ENCODE measurements at places on chromosomes 5 and 9. TPM values are rescaled to one million over a fixed set of nuclear protein-coding genes. Genes with fewer than 3 reads are reported as not detected.
A peak's percentile ranks its signal among the peaks of the same experiment; 100 is the strongest.

EPB41L4A gene
- total RNA-seq: 17.9 TPM

SMAD5 gene
- 66.0 TPM for total RNA-seq

CD72 gene
- total RNA-seq: not detected

LPAR1 gene
- 2.4 TPM for total RNA-seq

PCDHGA8 gene
- 0.95 TPM for total RNA-seq

PPIP5K2 gene
- total RNA-seq: 53.5 TPM

PCDH1 gene
- total RNA-seq: 136 TPM

WNT8A gene
- not detected for total RNA-seq

FBXL7 gene
- 32.2 TPM for total RNA-seq

TMEM267 gene
- total RNA-seq: 11.6 TPM

ADAMTS12 gene
- total RNA-seq: 0.88 TPM

GRCh38 chr9:86410281-86410680 is 56.1 kb upstream of the TUT7 start:
- peaks cover 6% of the 10 kb centered on the region for H3K27me3 ChIP-seq
- H3K36me3 ChIP-seq: no peaks in the 10 kb centered on the region
- H3K4me1 ChIP-seq: no peaks in the 10 kb centered on the region
- no peak overlapping the region for H3K4me3 ChIP-seq
- no peak for DNase-seq

- no peak overlapping the region for H3K4me3 ChIP-seq
- no peak for DNase-seq
- H3K27me3 ChIP-seq: no peaks in the 10 kb centered on the region
- H3K27ac ChIP-seq: no peak overlapping the region
- H3K36me3 ChIP-seq: peaks cover 49% of the 10 kb centered on the region
- H3K4me1 ChIP-seq: no peaks in the 10 kb centered on the region
These were observed 9.3 kb downstream of the ST6GALNAC6 start for GRCh38 chr9:127890053-127890452.

DNA sequence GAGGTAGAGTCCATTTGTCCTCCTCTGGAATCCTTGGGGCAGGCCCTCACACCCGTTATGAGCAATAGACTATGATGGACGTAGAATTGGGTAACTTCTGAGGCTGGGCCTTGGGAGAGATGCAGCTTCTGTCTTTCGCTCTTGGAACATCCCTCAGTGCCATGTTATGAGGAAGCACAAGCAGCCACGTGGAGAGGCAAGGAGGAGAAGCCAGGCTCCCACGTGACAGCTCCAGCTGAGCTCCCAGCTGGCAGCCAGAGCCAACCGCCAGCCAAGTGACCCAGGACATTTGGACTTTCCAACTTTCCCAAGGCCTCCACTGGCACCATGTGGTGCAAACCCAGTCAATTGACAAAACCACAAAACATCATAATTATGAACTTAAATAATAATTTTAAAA is 43.0 kb upstream of the BOD1 start:
- H3K36me3 ChIP-seq: no peaks in the 10 kb centered on the region
- no peaks in the 10 kb centered on the region for H3K27me3 ChIP-seq
- H3K4me3 ChIP-seq: no peak overlapping the region
- H3K4me1 ChIP-seq: peaks cover 2% of the 10 kb centered on the region
- H3K27ac ChIP-seq: no peak overlapping the region

GRCh38 chr5:35924122-35924949 is 14.1 kb downstream of the CAPSL start:
- no peak overlapping the region for H3K27ac ChIP-seq
- H3K27me3 ChIP-seq: no peaks in the 10 kb centered on the region
- no peak for DNase-seq
- H3K36me3 ChIP-seq: no peaks in the 10 kb centered on the region
- H3K4me3 ChIP-seq: no peak overlapping the region

GRCh38 chr9:92455217-92455616 is 27.1 kb downstream of the ASPN start:
- no peak overlapping the region for H3K27ac ChIP-seq
- H3K27me3 ChIP-seq: no peaks in the 10 kb centered on the region
- H3K36me3 ChIP-seq: no peaks in the 10 kb centered on the region
- no peak overlapping the region for H3K4me3 ChIP-seq

GRCh38 chr5:148796936-148797335 is 29.5 kb upstream of the ADRB2 start:
- no peak overlapping the region for H3K4me3 ChIP-seq
- H3K36me3 ChIP-seq: no peaks in the 10 kb centered on the region
- H3K27me3 ChIP-seq: no peaks in the 10 kb centered on the region
- no peaks in the 10 kb centered on the region for H3K4me1 ChIP-seq
- no peak for DNase-seq
- H3K27ac ChIP-seq: no peak overlapping the region

- no peak overlapping the region for H3K27ac ChIP-seq
- H3K36me3 ChIP-seq: no peaks in the 10 kb centered on the region
- no peaks in the 10 kb centered on the region for H3K27me3 ChIP-seq
- peak; percentile 39 for DNase-seq
- H3K4me3 ChIP-seq: no peak overlapping the region
These were observed 6.4 kb downstream of the TLE4 start for GRCh38 chr9:79577969-79578723.

- no peaks in the 10 kb centered on the region for H3K36me3 ChIP-seq
- no peak overlapping the region for H3K4me3 ChIP-seq
- no peak overlapping the region for H3K27ac ChIP-seq
- H3K27me3 ChIP-seq: peaks cover 3% of the 10 kb centered on the region
- no peak for DNase-seq
These were observed 115.4 kb upstream of the FBXL7 start for GRCh38 chr5:15384581-15384980.

DNA sequence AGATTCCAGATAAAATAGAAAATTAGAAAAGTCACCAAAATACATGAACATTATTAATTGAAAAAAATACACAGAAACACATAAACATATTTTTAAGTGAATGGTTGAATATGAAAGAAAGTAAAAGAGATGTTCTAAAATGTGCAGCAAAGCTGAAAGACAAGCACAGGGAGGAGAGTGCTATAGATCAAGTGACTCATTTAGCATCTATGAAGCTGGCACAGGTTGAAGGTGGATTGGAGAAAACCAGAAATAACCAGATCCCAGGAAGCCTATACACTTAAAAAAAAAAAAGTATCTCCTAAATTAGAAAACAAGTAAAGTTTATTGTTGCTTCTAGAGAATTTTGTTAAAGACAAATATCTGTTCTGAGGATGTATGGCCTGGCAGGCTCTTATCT is 338.9 kb downstream of the CDH12 start:
- no peaks in the 10 kb centered on the region for H3K4me1 ChIP-seq
- no peaks in the 10 kb centered on the region for H3K36me3 ChIP-seq
- no peak overlapping the region for H3K4me3 ChIP-seq

DNA sequence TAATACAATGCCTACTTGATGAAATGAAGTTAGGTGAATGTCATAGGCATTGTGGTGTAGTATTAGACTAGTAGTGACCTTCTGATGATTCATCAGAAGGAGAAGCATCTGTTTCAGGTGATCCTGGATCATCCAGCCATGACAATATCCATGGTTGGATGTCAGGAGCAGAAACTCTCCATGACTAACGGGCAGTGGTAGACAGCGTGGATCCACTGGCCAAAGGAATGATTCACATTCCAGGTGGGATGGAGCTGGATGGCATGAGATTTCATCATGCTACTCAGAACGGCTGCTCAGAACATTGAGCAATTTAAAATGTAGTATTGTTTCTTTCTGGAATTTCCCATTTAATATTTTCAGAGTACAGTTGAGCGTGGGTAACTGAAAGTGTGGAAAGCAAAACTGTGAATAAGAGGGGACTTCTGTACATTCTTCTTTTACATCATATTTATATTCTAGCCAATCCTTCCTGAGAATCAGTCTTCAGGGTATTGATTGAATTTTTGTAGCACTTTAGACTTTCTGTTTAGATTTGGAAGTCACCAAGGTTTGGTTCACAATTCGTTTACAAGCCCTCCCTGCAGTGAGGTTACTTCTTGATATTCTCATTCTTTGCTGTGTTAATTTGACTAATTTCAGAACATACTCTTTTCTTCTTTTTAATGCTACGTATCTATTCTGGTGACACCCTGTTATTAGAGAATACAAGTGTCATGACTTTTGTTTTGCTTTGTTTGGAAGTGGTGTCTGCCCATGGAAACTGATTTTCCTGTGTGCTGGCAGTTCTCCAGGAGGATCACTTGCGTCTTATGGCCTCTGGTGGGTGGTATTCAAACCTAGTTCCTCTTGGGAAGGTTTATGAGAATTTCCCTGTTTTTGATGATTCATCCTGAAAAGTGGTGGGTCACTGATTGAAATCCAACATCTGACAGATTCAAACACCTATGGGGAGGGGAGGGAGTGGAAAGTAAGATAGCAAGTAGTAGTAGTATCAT is 12.2 kb upstream of the CLINT1 start:
- H3K27ac ChIP-seq: no peak overlapping the region
- H3K36me3 ChIP-seq: no peaks in the 10 kb centered on the region
- H3K4me1 ChIP-seq: peaks cover 10% of the 10 kb centered on the region
- peak; percentile 73 for DNase-seq

DNA sequence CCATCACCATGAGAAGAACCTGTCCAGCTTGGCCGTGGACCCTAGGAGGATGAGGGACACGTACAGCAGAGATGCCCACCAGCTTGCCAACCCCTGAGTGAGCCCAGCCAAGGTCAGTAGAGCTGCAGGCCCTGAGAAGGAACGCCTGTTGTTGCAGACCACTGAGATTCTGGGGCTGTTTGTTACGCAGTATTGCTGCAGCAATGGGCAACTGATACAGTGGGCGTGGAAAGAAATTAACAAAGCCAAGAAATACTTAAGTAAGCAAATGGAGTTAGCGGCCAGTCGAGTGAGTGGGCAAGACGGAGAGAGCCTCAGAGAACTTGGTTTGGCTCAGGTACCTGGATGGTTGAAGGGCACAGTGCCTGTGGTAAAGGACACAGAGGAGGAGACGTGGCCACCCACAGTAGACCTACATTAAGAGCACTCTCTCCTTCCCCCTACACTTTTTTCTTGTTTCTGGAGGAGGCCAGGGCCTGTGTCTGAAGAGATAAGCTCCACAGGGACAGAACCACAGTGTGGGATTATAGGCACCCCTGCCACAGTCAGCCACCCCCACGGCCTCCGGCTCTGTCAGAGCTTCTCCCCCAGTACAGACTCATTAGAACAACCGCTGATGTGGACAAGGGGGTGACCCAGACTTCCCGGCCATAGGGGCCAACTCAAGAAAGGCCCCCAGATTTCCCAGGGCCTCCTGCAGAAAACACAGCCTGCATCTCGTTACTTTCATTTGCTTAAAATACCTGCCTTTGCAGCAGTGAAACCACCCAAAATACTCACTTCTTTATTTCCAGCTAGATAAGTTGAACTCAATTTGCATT is 40.1 kb upstream of the GRHPR start:
- no peaks in the 10 kb centered on the region for H3K36me3 ChIP-seq
- no peak overlapping the region for H3K27ac ChIP-seq
- no peak overlapping the region for H3K4me3 ChIP-seq
- DNase-seq: no peak
- H3K27me3 ChIP-seq: no peaks in the 10 kb centered on the region

DNA sequence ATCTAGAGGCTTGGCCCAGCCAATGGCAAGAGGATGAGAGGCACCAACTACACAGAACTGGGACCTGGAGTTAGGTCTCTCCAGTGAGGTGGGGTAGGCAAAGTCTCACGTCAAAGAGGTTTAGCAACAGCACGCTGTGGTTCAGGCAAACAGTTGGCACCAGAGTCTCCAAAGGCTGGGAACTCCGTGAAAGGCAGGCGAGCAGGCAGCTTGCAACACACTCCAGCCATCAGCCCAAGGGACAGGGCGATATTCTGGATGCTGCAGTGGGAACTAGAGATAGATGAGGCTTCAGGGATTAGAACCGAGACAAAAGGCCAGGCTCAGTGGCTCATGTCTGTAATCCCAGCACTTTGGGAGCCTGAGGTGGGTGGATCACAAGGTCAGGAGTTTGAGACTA is 129.1 kb downstream of the PDZD2 start:
- no peak overlapping the region for H3K27ac ChIP-seq
- no peaks in the 10 kb centered on the region for H3K36me3 ChIP-seq
- H3K27me3 ChIP-seq: no peaks in the 10 kb centered on the region
- no peak for DNase-seq

- H3K27ac ChIP-seq: no peak overlapping the region
- no peaks in the 10 kb centered on the region for H3K36me3 ChIP-seq
- peaks cover 6% of the 10 kb centered on the region for H3K27me3 ChIP-seq
- no peaks in the 10 kb centered on the region for H3K4me1 ChIP-seq
- no peak overlapping the region for H3K4me3 ChIP-seq
These were observed 39.7 kb upstream of the NIPBL start for GRCh38 chr5:36836831-36837230.

Measured in endothelial cell of umbilical vein (primary cell).